ENCODE measurements at places on chromosomes 1 and 21.

GRCh38 chr21:25094695-25095094 is 512.6 kb downstream of the MRPL39 start:
- no peak for DNase-seq

DNA sequence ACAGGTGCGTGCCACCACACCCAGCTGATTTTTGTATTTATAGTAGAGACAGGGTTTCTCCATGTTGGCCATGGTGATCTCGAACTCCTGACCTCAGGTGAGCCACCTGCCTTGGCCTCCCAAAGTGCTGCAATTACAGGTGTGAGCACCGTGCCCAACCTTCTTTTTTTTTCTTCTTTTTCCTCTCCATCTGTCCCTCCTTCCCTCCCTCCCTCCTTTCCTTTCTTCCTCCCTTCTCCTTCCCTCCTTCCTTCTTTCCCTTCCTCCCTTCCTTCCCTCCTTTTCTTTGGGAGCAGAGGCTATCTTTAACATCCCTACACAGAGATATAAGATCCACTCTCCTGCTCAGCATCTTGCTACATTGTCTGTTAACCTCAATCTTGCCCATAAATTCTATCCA is 24.4 kb upstream of the FAM89A start:
- DNase-seq = no peak

DNA sequence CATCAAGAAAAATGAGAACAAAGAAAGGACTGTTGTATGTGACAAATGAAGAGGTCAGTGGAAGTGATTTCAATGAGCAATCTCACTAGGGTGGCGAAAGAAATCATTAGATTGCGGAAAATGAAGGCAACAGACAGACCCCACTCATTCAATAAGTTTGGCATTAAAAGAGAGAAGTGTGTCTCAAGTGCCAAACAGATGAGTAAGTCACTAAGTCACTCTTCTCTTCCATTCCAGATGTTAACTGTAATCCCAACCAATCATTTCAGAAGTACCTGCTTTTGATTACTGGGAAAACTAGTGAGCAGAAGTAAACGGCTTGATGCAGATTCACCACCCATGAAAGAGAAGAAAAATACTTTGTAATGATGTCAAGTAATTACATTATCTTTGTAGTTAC is 144.3 kb upstream of the PRMT6 start:
- no peak for DNase-seq

DNA sequence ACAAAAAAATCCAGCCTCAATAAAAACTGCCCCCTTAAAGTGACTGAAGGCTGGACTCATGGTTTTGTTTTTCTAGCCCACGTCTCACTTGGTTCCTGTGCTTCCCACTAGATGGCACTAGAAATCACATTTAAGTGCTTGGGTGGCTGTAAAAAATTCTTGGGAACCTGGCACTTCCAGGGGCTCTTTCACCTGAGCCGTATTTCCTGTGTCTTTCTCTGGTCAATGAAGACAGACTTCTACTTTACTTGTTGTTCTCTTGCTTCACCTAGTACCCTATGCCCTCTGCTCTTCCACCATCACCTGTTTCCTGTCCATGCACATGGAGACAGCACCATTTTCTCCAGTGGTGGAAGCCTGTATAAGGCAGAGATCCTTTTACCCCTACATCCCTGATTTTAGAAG is 20.0 kb downstream of the METTL13 start:
- no peak for DNase-seq

- no peak for DNase-seq
These were observed 14.3 kb downstream of the MORN1 start for GRCh38 chr1:2376931-2377672.

GRCh38 chr1:28411656-28412055 is 42.1 kb downstream of the PHACTR4 start:
- DNase-seq = no peak

GRCh38 chr1:5968161-5968736 is 24.0 kb downstream of the NPHP4 start:
- DNase-seq = no peak

DNA sequence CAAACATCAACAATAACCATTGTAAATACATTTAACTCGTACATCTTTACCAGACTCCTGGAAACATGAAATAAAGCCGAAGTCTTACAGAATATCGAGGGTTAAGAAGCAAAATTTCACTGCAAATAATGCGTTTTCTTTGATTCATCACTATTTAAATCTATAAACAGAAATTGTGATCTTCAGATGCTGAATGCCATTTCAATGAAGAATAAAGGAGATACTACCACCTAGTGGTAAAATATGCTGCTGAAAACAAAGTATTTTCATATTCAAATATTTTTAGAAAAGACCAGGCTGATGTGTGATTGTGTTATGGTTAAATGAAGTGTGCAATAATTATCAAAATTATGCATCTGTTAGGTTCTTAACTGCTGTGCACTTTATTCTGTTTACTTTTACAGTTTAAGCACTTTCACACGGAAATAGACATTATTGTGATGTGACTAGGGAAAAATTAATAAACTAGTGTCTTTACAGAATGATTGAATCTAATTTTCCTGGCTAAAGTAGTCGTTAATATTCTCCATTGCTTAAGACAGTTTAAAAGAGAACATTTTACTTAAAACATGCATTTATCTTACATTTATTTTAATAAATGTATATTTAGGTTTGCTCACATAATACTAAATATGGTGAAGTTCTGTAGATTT is 1093.1 kb downstream of the MRPL39 start:
- no peak for DNase-seq

- DNase-seq = no peak
These were observed 23.0 kb upstream of the RAB4A start for GRCh38 chr1:229247871-229248270.

DNA sequence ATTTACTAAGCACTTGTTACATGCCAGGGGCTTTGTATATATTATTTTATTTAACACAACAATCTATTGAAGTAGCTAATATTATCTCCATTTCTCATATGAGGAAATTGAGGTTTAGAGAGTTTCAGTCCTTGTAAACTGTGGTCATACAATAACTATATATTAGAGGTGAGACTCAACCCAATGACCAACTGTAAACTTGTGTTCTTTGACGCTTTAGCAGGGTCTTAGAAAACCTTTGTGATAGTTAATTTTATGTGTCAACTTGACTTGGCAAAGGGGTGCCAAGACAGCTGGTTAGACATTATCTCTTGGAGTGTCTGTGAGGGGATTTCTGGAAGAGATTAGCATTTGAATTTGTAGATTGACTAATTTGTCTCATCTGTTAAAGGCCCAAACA is 252.4 kb upstream of the B3GALT2 start:
- DNase-seq = no peak

- DNase-seq = no peak
These were observed 22.3 kb upstream of the APOBEC4 start for GRCh38 chr1:183675381-183675780.

GRCh38 chr21:33434770-33435360 is 31.7 kb downstream of the IFNGR2 start:
- DNase-seq = no peak

- DNase-seq = no peak
These were observed 20.6 kb downstream of the COL6A2 start for GRCh38 chr21:46118316-46119143.

GRCh38 chr1:152412756-152413155 is 1.3 kb downstream of the CRNN start:
- DNase-seq = no peak

DNA sequence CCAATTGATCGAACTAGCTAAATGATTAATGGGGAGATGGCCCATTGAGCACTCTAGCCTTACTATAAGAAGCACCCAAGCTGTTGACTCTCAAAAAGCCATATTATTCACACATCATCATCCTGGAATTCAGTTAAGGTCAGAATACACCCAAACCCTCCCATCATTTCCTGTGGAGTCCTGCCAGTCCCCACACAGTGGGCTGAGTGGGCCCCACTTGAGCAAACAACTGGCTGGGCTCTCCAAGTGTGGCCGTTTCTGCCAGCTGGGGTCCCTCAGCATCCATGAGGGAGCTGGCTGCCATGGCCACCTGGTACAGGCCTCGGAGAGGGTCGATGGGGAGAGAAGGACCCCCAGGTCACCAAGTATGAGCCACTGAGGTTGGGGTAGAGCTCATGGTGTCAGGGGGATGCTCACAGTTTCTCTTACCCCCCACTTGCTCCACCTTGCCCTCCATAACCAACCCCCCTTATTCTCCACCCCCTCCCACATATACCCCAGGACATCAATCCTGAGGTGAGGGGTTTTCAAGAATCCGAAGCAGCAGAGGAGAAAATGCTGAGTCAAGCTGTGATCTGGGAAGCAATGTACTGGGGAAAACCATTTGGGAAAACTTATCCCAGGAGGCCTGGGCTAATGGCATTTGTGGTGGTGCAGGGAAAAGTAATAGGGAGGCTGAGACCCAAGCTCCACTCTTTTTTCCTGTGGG is 60.3 kb downstream of the UBE2T start:
- DNase-seq = no peak

GRCh38 chr1:151858886-151859665 is 5.6 kb upstream of the THEM5 start:
- no peak for DNase-seq

DNA sequence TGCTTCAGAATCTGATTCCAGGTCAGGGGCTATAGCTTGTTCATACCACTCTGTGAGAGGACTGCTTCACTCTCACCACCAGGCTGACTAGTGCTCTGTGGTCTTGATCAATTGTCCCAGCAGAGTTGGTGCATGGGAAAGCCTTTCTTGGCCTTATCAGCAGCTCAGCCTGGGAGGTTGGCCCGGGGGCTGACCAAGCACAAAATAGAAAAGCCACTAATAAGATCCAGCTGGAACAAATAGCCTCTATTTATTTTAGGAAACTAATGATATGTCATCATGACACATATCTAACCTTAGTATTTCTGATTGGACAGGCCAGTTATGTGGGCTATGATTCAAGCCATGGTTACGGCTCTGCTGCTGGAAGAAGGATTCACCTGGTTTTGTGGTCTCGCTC is 134.2 kb downstream of the GDAP2 start:
- DNase-seq = no peak

- no peak for DNase-seq
These were observed 4.9 kb downstream of the DNTTIP2 start for GRCh38 chr1:93874025-93874651.

- no peak for DNase-seq
These were observed 491.6 kb upstream of the C1orf87 start for GRCh38 chr1:60564916-60565750.

GRCh38 chr1:223714849-223715603 is 2.7 kb downstream of the CAPN2 start:
- no peak for DNase-seq

GRCh38 chr1:160307118-160307791 is 22.3 kb upstream of the PEX19 start:
- no peak for DNase-seq

DNA sequence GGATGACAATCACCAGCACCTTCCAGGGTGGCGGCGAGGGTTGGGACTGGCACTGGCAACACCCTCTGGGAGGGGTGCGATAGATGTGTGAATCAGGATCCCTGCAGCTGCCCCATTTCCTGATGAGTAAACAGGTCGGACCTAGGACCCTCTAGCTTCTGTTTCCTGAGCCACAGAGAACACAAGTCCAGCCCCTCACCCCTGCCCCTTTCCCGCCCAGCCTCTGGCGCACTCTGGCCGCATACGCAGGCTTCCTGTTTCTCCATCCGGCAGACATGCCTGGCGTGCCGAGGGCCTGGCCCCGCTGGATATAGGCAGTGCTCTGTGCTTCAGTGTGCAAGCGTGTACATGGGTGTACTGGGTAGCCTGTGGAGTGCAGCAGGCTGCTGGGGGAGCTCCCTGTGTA is 4.6 kb downstream of the PEAR1 start:
- no peak for DNase-seq

GRCh38 chr1:181043025-181043888 is 9.5 kb downstream of the MR1 start:
- DNase-seq = no peak

All from activated naive CD4-positive, alpha-beta T cell (primary cell).